Neural progenitor cell (in vitro differentiated cells): ENCODE measurements at places on chromosomes 1 and 21.
A peak's percentile ranks its signal among the peaks of the same experiment; 100 is the strongest.

- H3K4me1 ChIP-seq: peaks cover 42% of the 10 kb centered on the region
- H3K27me3 ChIP-seq: peaks cover 10% of the 10 kb centered on the region
- H3K4me3 ChIP-seq: no peak overlapping the region
- no peak overlapping the region for H3K27ac ChIP-seq
- no peak for DNase-seq
These were observed 139.1 kb downstream of the KAZN start for GRCh38 chr1:14737561-14738094.

GRCh38 chr1:184425449-184426277 lies 38.8 kb downstream of the C1orf21 start:
- H3K36me3 ChIP-seq: no peaks in the 10 kb centered on the region
- no peak overlapping the region for H3K4me3 ChIP-seq
- no peak for DNase-seq
- no peaks in the 10 kb centered on the region for H3K27me3 ChIP-seq
- peaks cover 20% of the 10 kb centered on the region for H3K4me1 ChIP-seq

DNA sequence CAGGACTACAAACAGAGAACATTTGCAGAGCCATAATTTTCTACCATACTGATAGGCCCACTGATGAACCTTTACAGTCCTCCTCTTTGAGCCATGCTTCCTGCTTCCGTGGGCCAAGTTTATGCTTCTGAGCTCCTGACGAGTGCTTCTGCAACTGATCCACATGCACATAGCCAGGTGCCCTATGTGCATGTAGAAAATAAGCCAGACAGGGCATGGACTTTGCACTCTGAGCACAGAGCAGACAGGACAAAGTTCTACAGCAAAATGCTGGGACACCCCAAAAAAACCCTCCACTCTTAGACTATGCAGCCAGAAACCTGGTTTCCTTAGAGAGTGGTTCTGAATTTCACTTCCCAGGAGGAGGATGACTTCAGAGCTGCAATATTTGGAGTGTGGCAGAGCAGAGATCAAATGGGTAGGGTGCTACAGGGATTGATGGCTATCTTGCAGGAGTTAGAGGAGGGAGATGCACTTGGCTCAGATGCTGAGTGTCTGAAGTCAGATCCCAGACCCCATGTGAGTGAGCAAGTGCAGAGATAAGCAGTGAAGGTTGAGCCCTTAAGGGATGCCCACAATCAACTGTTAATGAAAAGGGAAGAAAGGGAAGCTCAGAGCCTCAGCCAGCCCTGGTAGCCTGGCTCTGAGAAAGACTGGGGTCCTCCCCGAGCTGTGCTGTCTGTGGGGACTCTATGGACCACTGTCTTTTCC lies 230.9 kb downstream of the DUSP10 start:
- H3K36me3 ChIP-seq: no peaks in the 10 kb centered on the region
- H3K27ac ChIP-seq: no peak overlapping the region
- no peak overlapping the region for H3K4me3 ChIP-seq
- H3K27me3 ChIP-seq: no peaks in the 10 kb centered on the region

- peak within 1 kb of the TSS; percentile 76 for H3K4me3 ChIP-seq
- H3K36me3 ChIP-seq: no peaks in the 10 kb centered on the region
- peaks cover 38% of the 10 kb centered on the region for H3K27me3 ChIP-seq
- peak within 1 kb of the TSS; percentile 60 for H3K27ac ChIP-seq
- peaks cover 21% of the 10 kb centered on the region for H3K4me1 ChIP-seq
These were observed at the start of gene BCAR3 for GRCh38 chr1:93681101-93681988. Gene BCAR3, minus strand, starts transcription at chr1:93681837. Its CDS starts 6,907 bp downstream, at chr1:93674930.

DNA sequence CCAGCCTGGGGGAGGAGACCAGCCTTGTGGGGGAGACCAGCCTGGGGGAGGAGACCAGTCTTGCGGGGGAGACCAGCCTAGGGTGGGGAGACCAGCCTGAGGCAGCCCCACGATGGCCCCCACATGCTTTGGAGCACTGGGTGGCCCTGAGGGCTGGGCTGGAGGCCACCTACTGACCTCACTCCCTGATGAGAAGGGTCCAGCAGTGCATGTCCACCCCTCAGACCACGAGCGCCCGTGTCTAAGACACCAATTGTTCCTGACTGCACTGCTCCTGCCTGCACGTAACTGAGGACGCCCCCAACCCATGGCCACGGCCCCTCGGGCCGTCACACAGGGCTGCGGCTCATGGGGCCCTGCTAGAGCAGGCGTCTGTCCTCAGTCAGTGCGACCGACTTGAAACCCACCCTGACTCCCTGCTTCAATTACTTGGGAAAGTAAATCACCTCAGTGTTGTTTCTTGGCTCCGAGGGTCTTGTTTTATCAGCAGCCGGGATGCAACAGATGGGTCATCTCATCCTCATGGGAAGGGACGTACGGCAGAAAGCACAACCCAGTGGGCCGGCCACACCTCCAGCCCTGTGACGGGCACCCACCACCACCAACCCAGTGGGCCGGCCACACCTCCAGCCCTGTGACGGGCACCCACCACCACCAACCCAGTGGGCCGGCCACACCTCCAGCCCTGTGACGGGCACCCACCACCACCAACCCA lies at the start of gene SPATC1L:
SPATC1L (minus strand) TSS at position 550 of the 715 bp plus-strand sequence. CDS start 1,643 bp downstream, outside the sequence.
- no peaks in the 10 kb centered on the region for H3K27me3 ChIP-seq
- H3K36me3 ChIP-seq: no peaks in the 10 kb centered on the region
- H3K27ac ChIP-seq: no peak within 1 kb of the TSS
- peak; percentile 86 for DNase-seq
